ENCODE measurements at places on chromosomes 3 and 15.

DNA sequence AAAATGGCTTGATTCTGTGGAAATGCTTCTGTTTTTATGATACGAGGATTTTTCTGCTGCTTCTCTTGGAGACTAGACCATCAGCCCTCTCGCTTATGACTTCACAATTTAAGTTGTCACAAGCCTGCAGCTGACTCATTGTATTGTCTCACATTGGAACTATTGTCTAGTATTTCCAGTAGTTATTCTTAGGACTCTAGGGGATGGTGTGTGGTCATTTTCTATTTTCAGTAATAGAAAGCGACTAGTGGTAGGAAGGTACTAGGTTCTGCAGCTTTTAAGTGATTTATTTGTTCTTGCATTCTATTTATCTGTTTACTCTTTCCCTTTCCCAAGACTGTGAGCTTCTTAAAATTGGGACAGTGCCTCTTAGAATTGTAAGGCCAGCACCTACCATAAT, 66.3 kb upstream of the CRTC3 start:
- H3K27ac ChIP-seq: peak overlapping the region; percentile 74
- H3K27me3 ChIP-seq: no peaks in the 10 kb centered on the region
- H3K4me3 ChIP-seq: peak overlapping the region; percentile 5
- H3K4me1 ChIP-seq: peaks cover 43% of the 10 kb centered on the region
- peak; percentile 93 for DNase-seq
- H3K36me3 ChIP-seq: peaks cover 39% of the 10 kb centered on the region

- H3K27ac ChIP-seq: peak overlapping the region; percentile 75
- H3K4me3 ChIP-seq: no peak overlapping the region
- DNase-seq: peak; percentile 53
- peaks cover 37% of the 10 kb centered on the region for H3K4me1 ChIP-seq
- no peaks in the 10 kb centered on the region for H3K27me3 ChIP-seq
- H3K36me3 ChIP-seq: no peaks in the 10 kb centered on the region
Observed at GRCh38 chr3:127791221-127791913, 30.9 kb downstream of the MGLL start.

DNA sequence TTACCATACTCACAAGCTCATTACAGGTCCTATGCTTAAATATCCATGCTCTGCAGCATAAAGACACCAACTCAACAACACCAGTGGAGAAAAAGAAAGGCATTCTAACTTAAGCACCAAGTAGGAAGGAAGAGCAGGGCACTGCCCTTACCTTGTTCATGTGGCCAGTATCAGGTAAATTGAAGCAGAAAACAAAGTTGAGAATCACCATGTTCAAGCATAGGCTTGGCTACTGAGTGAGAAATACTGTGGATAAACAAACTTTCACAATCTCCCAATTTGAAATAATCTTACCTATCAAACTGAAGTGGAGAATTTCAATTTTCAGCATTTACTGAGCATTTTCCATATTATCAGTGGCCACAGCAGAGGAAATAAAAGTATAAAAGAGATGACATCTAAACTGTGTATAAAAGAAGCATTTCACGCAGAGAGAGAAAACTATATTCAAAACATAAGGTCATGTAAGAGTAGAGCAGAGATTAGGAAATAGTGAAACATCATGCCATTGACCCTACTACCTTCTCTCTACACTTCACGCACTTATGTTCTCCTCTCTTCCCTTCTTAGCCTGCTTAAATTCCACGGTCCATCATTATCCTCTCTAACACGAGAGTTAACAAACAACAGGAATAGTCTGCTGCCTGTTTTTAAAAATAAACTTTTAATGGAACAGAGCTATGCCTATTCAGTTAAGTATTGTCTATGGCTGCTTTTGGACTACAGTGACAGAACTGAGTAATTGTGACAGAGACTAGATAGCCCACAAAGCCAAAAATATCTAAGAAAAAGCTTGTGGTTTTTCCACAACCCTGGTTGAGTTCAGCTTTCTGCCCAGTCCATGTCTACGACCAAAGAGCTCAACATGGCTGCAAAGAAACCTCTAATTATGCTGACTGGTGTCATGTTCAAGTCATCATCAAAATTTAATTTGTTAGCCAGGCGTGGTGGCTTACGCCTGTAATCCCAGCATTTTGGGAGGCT, 142.5 kb downstream of the NR1I2 start:
- peaks cover 5% of the 10 kb centered on the region for H3K36me3 ChIP-seq
- no peak overlapping the region for H3K27ac ChIP-seq
- H3K4me3 ChIP-seq: no peak overlapping the region
- H3K4me1 ChIP-seq: no peaks in the 10 kb centered on the region

DNA sequence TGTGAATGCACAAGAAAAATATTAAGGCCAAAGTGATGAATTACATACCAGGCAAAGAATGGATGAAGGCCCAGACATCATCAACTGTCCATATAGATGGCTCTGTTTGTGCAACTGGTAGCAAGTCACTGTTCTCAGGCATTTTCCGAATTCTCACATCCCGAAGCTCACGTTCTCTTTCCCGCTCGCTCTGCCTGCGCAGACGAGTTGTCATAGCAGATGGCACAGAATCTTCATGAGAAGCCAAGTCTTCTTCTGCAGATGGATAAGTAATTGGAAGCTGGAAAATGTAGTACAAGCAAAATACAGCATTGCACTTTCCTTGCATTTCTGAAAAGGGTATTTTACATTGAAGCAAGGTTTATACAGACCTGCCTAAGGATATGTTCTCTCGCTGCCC, 64.6 kb downstream of the GPR160 start:
- peaks cover 25% of the 10 kb centered on the region for H3K36me3 ChIP-seq
- no peaks in the 10 kb centered on the region for H3K4me1 ChIP-seq
- no peak for DNase-seq
- H3K4me3 ChIP-seq: no peak overlapping the region

GRCh38 chr3:168051531-168052471, 43.9 kb downstream of the GOLIM4 start:
- peak overlapping the region; percentile 47 for H3K27ac ChIP-seq
- no peaks in the 10 kb centered on the region for H3K36me3 ChIP-seq
- H3K27me3 ChIP-seq: no peaks in the 10 kb centered on the region
- peaks cover 21% of the 10 kb centered on the region for H3K4me1 ChIP-seq
- no peak overlapping the region for H3K4me3 ChIP-seq

DNA sequence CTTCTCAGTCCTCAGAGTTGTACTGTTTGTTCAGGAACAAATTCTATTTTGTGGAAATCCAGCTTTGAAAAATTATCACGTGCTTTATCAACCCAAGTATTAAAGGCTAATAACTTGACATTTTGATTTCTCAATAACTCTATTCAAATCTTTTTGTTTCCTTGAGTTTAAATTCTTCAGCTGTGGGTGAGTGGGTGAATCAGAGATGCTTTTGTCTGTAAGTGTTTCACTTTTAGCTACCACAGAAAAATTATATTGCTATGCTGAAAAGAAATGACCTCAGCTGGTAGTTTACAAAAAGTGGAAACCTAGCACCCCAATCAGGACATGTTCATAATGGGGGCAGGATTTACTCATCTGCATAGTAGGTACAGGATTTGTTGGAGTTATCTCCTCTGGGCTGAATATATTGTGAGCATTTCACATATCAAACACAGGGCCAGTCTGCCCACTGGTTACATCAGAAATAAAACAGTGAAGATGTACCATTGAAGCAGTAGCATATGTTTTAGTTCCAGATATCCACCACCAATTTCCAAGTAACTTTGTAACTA, 30.5 kb downstream of the MINDY4B start:
- no peak overlapping the region for H3K27ac ChIP-seq
- H3K4me3 ChIP-seq: no peak overlapping the region
- DNase-seq: peak; percentile 36
- H3K36me3 ChIP-seq: no peaks in the 10 kb centered on the region
- H3K4me1 ChIP-seq: no peaks in the 10 kb centered on the region

DNA sequence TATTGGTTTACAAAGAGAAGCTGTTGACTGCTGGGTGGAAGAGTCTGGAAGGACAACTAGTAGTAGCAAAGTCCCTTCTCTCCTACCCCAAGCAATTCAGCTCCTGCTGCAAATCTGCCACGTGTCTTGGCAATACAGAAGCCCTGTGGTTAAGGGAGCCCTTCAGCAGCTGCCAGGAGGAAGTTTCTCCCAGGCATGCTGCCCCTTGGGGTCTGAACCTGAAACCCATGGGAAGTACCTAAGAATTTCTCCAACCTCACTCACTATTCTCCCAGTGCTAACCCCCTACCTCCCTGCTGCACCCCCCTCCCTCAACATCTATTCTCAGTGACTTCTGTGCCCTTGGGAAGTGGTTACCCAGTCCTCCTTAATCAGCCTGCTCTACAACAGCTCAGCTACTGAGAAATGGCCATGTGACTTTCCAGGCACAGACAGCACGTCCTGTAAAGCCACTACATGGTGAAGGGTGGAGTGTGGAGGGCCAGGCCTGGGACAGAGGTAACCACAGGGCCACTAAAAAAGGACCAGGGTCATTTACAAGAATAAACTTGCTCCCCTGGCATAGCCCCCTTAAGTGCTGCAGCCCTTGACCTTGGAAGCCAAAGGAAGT, 316.6 kb downstream of the NTRK3 start:
- DNase-seq: peak; percentile 15
- peaks cover 2% of the 10 kb centered on the region for H3K27me3 ChIP-seq
- H3K36me3 ChIP-seq: no peaks in the 10 kb centered on the region
- H3K27ac ChIP-seq: no peak overlapping the region
- no peak overlapping the region for H3K4me3 ChIP-seq

DNA sequence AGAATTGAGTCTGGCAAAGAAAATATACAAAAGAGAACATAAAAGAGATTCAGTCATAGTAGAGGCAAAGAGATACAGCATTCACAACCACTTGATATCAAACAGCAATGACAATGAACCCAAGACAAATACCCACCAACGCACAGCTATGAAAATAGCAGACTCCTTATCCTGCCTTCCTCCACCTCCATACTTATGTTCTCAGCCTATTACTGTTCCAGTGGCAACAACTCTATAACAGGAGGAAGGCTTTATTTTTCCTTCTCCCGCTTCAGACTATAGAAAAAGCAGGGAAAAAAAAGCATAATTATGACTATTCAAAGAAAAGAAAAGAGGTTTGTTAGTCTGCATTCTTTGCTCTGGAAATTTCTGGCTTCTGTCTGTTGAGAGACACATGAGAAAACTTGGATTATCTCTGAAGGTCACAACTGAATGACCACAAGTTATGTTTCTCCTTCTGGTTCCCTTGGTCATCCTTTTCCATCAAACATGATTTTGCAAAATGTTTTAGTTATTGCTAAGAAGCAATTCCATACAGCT, 81.2 kb upstream of the PLXND1 start:
- H3K4me1 ChIP-seq: peaks cover 8% of the 10 kb centered on the region
- no peak overlapping the region for H3K4me3 ChIP-seq
- DNase-seq: peak; percentile 14
- H3K27ac ChIP-seq: no peak overlapping the region
- no peaks in the 10 kb centered on the region for H3K27me3 ChIP-seq
- H3K36me3 ChIP-seq: no peaks in the 10 kb centered on the region

- peaks cover 8% of the 10 kb centered on the region for H3K36me3 ChIP-seq
- H3K4me1 ChIP-seq: peaks cover 38% of the 10 kb centered on the region
- H3K27me3 ChIP-seq: no peaks in the 10 kb centered on the region
- H3K27ac ChIP-seq: no peak overlapping the region
Observed at GRCh38 chr3:125045194-125045593, 10.6 kb downstream of the HEG1 start.

- DNase-seq: peak; percentile 85
- no peaks in the 10 kb centered on the region for H3K27me3 ChIP-seq
- H3K27ac ChIP-seq: peak overlapping the region; percentile 98
- peak overlapping the region; percentile 40 for H3K4me3 ChIP-seq
Observed at GRCh38 chr3:62604298-62604697, 230.9 kb upstream of the FEZF2 start.

DNA sequence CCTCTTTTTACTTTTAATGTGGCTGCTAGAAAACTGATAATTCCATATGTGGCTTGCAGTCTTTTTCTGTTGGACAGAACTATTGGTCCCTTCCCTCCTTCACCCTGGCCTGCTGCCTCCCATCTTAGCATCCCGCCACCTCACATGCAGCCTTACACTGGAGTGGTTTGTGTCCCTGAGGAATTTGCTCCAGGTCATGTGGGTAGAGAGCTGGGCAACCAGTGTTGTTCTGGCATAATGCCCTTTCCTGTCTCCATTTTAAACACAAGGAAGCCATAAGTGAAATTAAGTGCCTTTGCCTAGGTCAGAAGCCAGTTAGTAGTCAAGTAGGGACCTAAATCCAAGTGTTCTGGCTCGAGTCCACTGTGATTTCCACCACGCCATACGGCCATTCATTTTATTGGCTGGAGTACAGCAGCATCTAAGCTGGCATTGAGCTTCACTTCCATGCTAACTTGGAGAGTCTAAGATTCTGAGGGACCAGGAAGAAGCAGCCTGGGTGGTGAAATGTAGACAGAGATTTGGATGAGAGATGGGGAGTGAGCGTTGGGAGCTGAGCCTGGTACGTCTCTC, 46.0 kb upstream of the PLXNA1 start:
- H3K4me1 ChIP-seq: peaks cover 16% of the 10 kb centered on the region
- DNase-seq: no peak
- no peak overlapping the region for H3K27ac ChIP-seq
- H3K4me3 ChIP-seq: no peak overlapping the region
- no peaks in the 10 kb centered on the region for H3K27me3 ChIP-seq

GRCh38 chr3:47985381-47985780, 30.8 kb downstream of the MAP4 start:
- no peak for DNase-seq
- H3K36me3 ChIP-seq: no peaks in the 10 kb centered on the region
- no peak overlapping the region for H3K4me3 ChIP-seq
- no peaks in the 10 kb centered on the region for H3K27me3 ChIP-seq
- no peak overlapping the region for H3K27ac ChIP-seq

DNA sequence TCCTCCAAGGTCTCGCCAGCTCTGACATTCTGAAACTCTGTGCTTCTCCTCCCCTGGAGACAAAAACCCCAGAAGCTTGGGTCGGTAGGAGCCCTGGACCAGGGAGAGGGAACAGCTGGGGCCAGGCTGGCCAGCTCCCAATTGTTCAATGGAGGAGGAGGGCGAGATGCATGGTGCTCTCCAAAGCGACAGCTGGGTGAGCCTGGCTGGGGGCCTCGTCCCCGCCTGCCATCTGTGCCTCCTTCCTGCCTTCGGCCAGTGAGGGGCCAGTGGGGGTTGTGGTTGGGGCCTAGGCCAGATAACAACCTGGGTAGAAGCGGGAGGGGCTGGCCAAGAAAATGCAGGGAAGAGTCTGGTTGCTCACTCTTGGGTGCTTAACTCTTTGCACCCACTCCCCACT, 79.4 kb downstream of the CORO2B start:
- DNase-seq: no peak
- no peaks in the 10 kb centered on the region for H3K36me3 ChIP-seq
- no peaks in the 10 kb centered on the region for H3K4me1 ChIP-seq
- no peak overlapping the region for H3K27ac ChIP-seq
- H3K27me3 ChIP-seq: no peaks in the 10 kb centered on the region

- H3K4me1 ChIP-seq: no peaks in the 10 kb centered on the region
- H3K36me3 ChIP-seq: no peaks in the 10 kb centered on the region
- no peak overlapping the region for H3K27ac ChIP-seq
- H3K27me3 ChIP-seq: no peaks in the 10 kb centered on the region
- no peak for DNase-seq
- H3K4me3 ChIP-seq: no peak overlapping the region
Observed at GRCh38 chr3:933326-933725, 159.5 kb upstream of the CNTN6 start.

GRCh38 chr3:72995337-72995736, 1.3 kb upstream of the PPP4R2 start:
- peaks cover 6% of the 10 kb centered on the region for H3K36me3 ChIP-seq
- H3K4me3 ChIP-seq: no peak overlapping the region
- H3K27me3 ChIP-seq: no peaks in the 10 kb centered on the region
- peaks cover 18% of the 10 kb centered on the region for H3K4me1 ChIP-seq

- no peak overlapping the region for H3K4me3 ChIP-seq
- no peaks in the 10 kb centered on the region for H3K4me1 ChIP-seq
- no peak overlapping the region for H3K27ac ChIP-seq
- DNase-seq: peak; percentile 89
- H3K27me3 ChIP-seq: peaks cover 2% of the 10 kb centered on the region
- no peaks in the 10 kb centered on the region for H3K36me3 ChIP-seq
Observed at GRCh38 chr3:130626049-130626448, 109.1 kb downstream of the COL6A6 start.

Measured in astrocyte (in vitro differentiated cells and primary cell).